NCI-H1694 (cell line): ENCODE measurements at places on chromosomes 7 and 10.
A peak's percentile ranks its signal among the peaks of the same experiment; 100 is the strongest.

DNA sequence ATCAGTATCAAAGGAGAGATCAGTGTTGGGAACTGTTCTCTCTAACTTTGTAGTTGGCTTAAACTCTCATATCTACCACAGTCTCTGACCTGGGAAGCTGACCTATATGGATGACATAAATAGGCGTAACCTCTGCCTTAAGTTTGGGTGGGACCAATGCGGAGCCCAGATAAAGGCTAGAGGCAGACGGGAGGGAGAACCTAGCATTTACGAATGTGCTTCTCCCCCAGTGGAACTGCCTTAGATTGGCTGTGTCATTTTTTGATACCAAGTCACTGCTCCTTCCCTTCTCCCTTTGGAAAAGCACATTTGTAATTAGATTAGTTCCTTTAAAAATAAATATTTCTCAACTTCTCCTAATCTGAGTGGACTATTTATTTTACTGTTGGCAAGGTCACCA lies 23.7 kb upstream of the LRRN3 start:
- no peak for DNase-seq

DNA sequence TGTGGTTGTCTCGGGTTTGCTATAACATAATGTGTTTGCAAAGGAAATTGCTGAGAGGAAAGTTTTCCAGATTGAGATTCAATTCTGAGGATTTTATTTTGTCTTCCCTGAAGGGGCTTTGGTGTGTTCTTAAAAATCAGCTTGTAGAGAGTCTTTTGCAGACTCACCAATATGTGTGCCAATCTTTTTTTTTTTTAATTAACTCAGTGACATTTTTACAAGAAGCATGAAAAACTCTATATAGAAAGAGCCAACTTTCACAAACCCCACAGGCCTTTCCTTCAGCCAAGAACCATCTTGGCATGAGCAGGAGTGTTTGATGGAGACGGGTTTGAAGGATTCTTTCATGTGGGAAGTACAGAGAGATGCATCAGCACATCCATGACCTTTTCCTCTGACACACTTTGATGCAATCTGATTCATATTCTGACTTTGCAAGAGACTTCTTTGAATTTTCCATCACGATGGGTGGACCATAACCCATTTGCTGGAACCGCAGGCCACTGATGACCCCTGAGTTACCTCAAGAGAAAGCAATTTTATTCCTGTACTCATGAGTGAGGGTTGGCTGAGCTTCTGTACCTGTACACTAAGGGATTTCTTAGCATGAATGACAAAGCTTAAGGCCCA lies 892.6 kb downstream of the XPNPEP1 start:
- DNase-seq, result no peak

DNA sequence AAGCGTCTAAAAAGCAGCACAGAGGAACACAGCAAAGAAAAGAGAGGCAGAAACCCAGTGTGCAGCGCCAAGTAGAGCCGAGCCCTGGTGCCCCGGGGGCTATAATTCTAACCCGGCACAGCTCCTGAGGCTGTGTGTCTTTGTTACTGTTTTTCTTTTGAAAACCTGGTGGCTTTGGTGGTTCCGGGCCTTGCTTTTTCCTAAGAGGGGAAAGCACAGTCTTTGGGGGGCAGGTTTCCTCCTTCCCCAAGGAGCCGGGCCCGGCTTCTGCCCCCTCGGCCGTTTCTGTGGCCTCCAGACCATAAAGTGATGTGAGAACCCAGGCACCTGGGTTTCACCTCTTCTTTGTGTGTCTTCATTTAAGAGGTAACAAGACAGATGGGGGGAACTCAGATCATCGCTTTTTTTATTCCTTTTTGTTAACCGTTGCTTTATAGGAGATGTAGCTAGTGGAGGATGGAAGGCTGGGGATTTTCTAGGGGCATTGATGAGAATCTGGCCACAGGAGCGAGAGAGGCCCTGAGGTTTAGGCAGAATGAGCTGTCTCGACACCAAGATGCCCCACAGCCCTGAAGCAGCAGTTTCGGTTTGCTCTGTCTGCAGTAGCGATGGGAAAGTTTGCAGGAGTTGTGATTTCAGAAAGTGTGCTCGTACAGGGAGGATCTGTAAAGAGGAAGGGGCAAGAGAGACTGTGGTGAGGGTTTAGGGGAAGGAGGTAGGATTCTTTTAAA lies 367.8 kb upstream of the GALNT17 start:
- DNase-seq, result no peak

DNA sequence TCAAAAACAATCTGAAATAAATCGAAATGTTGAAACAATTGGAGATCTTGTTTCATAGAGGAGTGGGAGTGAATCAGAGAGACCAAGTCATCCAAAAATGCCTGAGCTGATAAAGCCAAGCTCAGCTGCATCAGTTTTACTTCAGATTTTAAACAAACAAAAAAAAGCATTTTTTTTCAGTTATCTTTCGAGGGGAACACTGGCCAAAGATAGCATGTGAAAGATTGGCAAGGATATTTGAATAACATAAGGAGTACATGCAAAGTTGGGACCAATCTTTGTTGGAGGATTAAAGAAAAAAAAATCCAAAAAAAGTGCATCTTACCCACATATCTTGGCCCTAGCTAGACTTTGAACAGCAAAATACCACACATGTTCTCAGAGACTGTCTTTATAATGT lies 47.2 kb downstream of the RHOBTB1 start:
- DNase-seq, result no peak

DNA sequence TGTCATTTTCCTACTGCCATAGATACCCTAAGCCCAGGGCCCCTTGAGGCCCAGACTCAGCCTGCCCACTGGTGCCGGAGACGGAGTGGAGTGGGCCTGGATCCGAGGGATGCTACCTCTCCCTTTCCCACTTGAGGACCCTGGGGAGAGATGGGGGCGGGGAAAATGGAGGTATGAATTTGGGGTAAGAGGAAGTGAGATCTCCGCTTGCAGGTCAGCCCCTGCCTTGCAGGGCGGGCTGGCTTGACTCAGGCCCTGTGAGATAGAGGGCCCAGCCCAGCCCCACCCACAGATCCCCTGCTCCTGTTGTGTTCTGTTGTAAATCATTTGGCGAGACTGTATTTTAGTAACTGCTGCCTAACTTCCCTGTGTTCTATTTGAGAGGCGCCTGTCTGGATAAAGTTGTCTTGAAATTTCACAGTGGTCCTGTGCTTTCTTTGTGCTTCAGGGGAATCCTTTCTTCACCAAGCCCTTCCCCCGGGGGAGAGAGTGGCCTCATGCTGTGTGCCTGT lies 13.2 kb downstream of the YKT6 start:
- no peak for DNase-seq

DNA sequence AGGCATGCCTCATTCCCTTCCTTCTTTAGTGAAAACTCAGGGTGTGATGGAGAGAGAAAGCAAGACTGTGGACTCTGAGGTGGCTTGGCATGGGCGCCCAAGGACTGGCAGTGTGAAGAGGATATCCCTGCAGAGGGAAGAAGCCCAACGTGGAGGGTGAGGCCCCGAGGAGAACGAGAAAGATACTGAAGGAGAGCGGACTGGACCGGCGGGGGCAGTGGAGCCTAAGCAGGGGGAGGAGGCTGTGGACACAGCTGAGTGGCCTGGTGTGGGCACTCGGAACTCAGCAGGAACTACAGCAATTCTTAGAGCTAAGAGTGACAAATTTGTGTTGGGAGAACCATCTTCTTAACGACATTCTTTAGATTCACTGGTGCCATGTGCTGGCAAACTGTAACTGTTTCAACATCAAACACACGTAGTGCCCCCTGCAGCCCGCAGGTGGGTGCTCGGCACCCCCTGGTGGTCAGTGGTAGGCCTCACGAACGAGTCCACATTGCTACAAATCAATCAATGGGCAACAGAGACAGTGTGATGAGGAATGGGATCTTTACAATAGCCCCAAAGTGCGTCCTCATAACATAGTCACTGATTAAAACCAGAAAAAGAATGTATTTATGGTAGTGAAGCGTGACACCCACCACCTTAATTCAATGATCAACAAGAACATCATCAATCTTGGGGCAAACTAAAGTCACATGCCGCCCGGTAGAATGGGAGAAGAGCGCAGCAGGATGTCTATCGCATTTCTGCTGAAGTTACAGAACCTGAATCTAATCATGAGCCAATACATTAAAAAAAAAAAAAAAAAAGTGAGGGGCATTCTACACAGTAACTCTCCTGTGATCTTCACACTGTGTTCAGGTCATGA lies 2.0 kb upstream of the SFTPA1 start:
- peak; percentile 2 for DNase-seq

DNA sequence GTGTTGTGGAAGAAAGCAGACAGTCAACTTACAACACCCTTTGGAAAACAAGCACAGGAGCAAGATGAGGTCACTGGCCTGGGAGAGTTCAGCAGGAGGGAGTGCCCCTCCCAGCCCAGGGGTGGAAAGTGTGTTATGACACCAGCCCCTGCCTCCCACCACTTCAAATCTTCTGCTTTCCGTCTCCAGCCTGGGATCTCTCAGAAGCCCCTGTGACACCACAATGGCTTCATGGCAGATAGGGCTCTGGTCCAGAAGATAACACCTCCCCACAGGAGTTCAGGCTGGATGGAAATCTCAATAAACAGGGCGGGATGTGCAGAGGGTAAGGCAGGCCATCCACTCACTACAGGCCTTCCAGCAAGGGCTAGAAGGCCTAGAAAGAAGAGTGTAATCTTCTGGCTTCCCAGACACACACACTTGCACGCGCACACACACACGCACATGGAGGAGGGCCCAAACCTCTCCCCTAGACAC lies 48.7 kb upstream of the ZMIZ1 start:
- DNase-seq, result no peak

- DNase-seq, result peak; percentile 36
Measured at GRCh38 chr7:124101173-124101768, 68.4 kb upstream of the TMEM229A start.

GRCh38 chr10:102395400-102396316 lies at the start of gene NFKB2:
Gene NFKB2 (plus strand): TSS chr10:102395705. CDS start chr10:102395960, 255 bp downstream.
- peak; percentile 49 for DNase-seq

- DNase-seq, result no peak
Measured at GRCh38 chr10:96988426-96988825, 156.3 kb downstream of the LCOR start.

GRCh38 chr7:92953657-92954056 lies 117.3 kb upstream of the CDK6 start:
- no peak for DNase-seq

GRCh38 chr10:122486406-122487080 lies 25.2 kb downstream of the HTRA1 start:
- no peak for DNase-seq

DNA sequence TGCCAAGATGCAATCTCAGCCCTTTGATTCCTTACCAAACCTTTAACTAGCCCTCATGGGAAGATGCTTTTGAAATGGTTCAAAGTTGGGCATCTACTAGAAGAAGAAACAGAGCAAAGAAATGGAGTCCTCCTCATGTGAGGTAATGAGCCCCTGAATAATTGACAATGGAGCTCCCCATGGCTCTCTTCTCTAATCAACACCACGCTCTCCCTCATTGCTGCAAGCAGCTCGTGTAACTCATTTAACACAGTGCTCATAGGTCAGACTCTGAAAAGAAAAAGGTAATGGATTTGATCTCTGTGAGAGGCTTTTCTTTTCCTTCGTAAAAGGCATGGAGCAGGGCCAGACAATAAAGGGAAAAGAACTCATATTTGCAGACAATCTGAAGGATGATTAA lies 312.8 kb downstream of the PHTF2 start:
- no peak for DNase-seq

DNA sequence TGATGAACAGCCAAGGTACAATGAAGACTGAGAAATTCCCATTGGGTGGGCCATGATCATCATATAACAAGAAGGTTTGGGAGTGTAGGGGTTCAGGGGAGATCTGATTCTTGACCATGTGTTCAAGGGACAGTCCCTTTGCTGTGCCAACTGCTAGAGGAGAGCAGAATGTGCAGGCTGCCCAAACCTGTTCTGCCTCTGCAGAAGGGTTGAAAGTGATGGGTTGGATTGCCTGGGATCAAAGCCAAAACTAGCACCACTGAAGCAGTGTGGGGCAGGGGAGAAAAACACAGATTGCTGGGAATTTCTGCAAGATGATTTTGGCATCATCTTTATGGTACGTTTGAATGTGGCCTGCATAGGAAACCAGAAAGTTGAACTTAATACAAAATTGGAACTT lies 303.9 kb downstream of the OTUD1 start:
- DNase-seq, result peak; percentile 13

DNA sequence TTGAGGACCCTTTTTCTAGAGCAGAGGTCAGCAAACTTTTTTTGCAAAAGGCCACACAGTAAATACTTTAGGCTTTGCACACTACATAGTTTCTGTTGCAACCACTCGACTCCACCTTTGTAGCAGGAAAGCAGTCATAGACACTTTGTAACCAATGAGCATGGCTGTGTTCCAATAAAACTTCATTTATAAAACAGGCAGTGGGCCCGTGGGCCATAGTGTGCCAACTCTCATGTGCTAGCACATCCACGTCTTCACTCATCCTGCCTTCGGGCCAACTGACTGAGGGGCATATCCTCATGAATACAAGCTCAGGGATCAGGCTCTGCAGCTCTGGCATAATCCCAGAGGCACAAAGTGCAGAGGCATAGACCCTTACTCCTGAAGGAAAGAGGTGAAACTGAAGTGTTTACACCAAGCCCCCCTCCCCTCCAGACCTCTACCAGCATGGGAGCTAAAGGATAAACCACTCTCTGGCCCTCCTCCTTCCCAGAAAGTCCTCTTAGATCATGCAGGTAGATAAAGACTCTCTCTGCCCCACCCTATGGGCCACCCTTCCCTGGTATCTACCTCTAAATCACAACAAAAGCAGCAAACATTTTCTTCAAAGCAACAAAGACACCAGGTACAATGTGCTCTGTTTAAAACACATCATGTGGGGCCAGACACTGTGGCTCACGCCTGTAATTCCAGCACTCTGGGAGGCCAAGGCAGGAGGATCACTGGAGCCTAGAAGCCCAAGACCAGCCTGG lies 71.0 kb downstream of the DLG5 start:
- DNase-seq, result no peak

GRCh38 chr7:73623798-73624668 lies at the start of gene MLXIPL:
Gene MLXIPL (minus strand): TSS chr7:73624522. CDS start chr7:73624492, 30 bp downstream.
- peak; percentile 61 for DNase-seq

DNA sequence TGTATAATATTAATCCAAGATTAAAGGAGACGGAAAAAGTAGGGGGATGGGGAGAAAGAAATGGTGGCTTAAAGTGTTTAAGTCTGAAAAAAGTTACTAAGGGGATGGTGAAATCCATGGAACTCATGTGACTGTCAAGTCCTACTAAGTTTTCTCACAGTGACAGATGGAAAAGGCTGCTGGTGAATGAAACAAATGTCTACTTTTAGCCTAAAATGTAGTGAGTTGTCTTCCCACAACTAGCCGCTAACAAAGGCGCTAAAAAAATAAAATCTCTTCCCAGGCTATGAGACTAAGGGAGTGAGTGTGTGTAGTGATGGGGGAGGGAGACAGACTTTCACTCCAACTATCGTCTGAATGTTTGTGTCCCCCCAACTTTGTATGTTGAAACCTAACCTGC lies 12.6 kb downstream of the VIM start:
- DNase-seq, result no peak

- DNase-seq, result no peak
Measured at GRCh38 chr7:5035276-5035675, 10.4 kb upstream of the RBAK start.

DNA sequence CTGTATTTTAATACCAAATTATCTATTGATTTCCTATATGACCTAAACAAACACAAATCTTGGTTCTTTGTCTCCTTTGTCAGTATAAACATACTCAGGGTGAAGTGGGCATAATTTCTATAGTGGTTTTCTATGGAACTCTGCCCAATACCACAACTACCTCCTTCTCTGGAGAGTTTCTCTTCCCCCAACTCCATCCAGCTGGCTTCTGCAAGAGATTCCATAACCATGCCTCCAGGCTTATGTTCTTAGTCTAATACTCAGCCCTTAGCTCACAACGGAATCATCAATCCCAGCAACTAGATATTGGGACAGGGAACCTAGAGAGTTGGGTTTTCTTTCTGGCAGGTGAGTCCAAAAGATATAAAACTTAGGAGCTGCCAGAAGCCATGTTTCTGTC lies 127.3 kb downstream of the TRIL start:
- DNase-seq, result no peak

- no peak for DNase-seq
Measured at GRCh38 chr10:77649333-77650331, 12.0 kb upstream of the KCNMA1 start.
